ENCODE measurements at places on chromosomes 4 and X.
A peak's percentile ranks its signal among the peaks of the same experiment; 100 is the strongest.

DNA sequence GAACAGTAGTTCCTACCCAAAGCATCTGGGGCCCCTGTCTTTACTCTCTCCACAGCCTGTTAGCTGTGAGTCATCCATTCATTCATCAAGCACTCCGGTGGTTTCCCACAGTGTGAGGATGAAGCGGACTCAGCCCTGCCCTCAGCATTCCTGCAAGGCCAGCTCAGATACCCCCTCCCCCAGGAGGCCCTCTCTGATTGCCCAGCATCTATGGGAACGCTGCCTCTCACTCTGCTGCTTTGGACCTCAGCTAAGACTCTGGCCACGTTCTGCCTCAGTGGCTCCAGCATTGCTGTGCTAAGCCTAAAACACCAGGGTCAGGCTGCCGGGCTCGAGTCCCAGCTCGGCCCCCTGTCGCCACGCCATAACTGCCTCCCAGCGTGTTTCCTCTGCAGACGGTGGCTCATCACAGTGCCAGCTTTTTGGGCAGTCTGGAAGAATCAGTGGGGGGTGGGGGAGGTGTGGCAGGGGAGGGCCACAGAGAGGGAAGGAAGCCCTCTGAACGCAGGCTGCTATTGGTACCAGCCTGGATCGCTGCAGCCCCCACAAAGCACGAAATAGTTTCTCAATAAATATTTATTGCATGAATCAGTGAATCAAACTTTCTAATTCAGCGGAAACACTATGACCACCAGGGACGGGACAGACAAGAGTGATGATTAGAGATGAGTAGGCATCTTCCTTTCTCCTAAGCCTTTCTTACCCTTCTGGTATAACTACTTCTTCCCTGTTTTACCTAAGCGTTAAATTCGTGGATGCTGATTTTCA lies 74.4 kb downstream of the SORCS2 start:
- DNase-seq = no peak

GRCh38 chrX:115226929-115227328 lies 7.0 kb downstream of the LRCH2 start:
- DNase-seq = peak; percentile 38

DNA sequence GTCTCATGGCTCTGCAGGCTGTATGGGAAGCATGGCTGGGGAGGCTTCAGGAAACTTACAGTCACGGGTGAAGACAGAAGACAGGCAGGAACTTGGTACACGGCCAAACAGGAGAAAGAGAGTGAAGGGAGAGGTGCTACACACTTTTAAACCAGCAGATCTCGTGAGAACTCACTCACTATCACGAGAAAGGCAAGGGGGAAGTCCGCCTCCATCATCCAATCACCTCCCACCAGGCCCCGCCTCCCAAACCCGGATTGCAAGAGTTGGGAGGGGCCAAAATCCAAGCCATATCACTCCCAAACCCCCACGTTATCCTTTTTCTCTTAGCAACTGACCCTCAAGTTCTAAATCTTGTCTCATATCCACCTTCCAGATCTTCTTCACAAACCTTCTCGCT lies 1710.5 kb upstream of the TENM3 start:
- no peak for DNase-seq

DNA sequence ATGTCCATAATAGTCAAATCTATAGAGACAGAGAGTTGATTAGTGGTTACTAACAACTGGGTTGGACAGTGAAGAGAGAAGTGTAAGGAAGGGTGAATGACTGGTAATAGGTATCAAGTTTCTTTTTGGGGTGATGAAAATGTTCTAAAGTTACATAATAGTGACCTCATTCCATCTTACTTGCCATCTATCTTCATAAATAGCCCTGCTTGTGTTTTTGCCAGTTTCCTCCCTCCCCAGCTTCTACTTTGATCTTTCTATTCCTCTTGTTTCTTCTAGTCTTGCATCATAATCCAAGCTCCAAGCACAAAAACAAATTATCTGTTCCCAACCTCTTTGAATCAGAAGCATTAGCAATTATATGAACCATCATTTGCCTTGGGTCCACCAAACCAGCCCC lies 40.2 kb upstream of the TET2 start:
- no peak for DNase-seq

DNA sequence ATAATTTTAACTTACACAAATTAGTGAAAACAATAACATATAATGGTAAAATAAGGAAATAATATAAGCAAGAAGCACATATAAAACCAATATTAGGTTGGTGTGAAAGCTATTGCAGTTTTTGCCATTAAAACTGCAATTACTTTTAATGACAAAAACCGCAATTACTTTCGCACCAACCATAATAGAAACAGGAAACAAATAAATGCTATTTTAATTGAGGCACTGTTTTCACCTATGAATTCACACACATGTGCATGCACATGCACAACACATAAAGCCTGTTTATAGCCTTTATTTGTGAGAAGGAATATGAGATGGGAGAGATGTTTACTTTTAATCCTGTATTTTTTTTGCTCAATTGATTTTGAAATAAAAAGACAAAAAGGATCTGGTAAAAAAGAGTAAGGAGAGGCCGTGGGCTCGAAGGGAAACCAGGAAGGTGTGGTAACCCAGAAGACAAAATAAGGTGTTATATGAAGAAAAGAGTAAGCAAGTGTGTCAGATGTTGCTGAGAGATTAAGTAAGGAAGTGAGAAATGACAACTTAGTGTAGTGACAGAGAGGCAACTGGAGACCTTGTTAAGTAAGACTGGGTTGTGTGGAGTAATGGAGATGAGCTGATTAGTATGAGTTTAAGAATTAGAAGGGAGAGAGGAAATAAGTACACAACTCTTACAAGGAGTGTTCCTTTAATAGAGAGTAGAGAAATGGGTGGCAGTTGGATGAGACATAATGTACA lies 69.0 kb downstream of the KLHL13 start:
- no peak for DNase-seq

- no peak for DNase-seq
These were observed 208.2 kb downstream of the EVC2 start for GRCh38 chr4:5500165-5500564.

- no peak for DNase-seq
These were observed 899.3 kb downstream of the STIM2 start for GRCh38 chr4:27759611-27760575.

DNA sequence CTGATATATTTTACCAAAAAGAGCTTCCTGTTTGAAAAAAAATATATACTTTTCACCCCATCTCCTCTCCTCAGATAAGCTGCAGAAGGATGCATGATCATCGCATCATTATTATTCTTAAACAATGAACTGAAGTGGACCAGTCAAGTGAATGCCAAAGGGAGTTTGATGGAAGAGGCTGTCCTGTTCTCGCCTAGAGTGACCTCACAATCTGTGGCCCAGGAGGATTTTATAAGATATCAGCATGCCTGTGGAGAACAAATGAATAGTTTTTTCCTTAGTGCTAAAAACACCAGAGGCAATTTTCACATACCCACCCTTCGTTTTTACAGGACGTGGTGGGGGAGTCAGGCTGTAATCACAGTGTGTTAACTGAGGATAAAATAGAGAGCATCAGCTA lies 112.7 kb downstream of the USP46 start:
- DNase-seq = no peak

DNA sequence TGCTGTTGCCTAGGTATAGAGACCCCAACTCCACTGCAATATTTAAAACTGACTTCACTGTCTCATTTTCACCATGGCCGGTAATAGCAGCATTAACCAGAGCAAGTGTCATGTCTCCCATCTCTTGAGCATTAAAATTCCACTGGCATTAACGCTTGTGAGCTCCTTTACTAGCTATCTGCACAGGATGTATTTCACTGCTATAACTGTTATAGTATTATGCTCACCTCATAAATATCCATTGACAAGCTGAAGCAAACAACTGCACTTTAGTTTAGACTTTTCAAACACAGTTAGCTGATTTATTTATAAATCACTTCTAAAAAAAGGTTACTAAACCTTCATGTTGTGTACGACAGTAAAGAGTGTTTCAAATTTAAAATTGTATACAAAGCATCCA lies 157.8 kb downstream of the ANTXR2 start:
- DNase-seq = no peak

DNA sequence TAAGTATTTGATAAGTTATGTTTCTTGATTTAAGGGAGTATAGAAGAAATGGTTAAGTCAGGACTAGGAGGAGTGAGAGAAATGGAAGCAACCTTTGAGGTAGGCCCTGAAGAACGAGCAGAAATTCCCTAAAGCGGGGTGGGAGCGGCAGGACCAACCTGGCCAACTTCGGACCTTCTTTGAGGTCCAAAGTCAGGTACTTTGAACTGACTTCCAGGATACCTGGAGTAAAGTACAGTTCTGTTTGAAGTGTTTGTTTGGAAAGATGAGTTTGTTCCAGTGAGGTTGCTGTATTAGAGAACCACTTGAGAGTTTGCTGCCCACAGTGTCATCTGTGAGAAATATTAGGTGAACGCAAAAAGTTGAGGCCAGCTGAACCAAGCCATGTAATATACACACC lies 11.7 kb downstream of the RNF4 start:
- DNase-seq = no peak

GRCh38 chr4:534576-535151 lies 35.7 kb downstream of the PIGG start:
- DNase-seq = no peak

DNA sequence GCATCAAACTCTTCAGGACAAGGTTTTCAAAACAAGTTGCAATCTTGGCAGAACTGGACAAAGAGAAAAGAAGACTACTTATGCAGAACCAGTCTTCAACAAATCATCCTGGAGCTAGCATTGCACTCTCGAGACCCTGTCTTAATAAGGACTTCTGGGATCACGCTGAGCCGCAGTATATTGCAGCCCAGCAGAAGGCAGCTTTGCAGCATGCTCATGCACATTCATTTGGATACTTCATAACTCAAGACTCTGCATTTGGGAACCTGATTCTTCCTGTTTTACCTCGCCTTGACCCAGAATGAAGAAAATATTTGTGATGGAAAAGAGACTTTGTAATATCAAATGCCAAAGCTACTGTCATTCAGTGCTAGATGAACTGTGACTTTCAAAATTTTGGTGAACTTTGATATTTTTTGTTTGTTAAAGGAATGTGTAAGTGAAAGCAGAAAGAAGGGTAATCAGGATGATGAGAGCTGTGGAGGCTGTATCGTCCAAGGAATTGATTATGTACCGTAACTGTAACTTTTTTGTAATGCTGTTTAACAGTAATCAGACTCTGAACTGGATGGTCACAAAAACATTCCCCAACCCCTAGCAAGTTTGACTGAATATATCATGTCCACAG lies 27.2 kb downstream of the HSPA4L start:
- DNase-seq = no peak

DNA sequence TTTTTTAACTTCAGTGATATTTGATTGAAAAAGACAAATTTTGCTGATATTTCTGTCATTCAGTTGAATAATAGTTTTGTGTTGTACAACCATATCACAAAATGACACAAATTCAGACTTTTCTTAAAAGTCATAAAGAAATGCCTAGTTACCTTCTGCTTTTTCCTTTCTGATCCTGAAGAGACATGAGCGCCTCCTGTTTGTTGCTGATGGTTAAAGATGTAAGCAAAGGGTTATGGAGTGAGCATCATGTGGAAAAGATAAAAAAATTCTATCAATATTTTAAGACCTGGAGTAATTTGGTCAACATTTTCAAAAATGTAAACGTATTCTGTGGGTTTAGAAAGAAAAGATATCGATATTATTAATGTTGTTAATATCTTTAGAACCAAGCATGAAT lies 669.9 kb upstream of the NR3C2 start:
- DNase-seq = no peak

GRCh38 chr4:139619644-139620043 lies 46.0 kb upstream of the MGST2 start:
- DNase-seq = peak; percentile 31

DNA sequence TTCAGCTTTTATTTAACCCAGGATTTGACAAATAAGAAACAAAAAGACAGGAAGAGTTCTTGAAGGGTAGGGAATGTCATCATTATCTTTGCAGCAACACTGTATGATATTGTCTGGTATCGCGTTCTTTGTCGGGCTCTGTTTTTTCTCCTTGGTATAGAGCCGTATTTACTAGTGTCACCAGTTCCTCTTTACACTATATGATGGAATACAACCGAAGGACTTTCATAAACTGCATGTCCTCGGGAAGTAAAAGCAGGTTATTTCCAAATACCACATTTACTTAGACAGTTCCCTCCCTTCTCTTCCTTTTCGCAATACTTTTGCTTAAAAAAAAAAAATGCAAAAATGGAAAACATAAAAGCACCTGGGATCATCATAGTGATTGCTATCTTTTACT lies 96.6 kb upstream of the IL13RA1 start:
- no peak for DNase-seq

- no peak for DNase-seq
These were observed 29.4 kb downstream of the DTHD1 start for GRCh38 chr4:36310793-36311192.

GRCh38 chr4:71148545-71148944 lies 155.1 kb downstream of the DCK start:
- no peak for DNase-seq

DNA sequence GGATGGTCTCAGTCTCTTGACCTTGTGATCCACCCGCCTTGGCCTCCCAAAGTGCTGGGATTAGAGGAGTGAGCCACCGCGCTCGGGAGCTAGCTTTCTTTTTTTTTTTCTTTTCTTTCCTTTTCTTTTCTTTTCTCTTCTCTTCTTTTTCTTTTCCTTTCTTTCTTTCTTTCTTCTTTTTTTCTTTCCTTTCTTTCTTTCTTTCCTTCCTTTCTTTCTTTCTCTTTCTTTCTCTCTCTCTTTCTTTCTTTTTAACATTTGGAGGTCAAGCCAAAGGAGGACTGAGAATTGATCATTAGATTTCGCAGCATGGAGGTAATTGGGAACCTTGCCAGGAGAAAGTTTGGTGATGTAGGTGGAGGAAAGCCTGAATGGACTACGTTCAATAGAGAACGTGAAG lies 67.4 kb downstream of the LARP7 start:
- no peak for DNase-seq

DNA sequence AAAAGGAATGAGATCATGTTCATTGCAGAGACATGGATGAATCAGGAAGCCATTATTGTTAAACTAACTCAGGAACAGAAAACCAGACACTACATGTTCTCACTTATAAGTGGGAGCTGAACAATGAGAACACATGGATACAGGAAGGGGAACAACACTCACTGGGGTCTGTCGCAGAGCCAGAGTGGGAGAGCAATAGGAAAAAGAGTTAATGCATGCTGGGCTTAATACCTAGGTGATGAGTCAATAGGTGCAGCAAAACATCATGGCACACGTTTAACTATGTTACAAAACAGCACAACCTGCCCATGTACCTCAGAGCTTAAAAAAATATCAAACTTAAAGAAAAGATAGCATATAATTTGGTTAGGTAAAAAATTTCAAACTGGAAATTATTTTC lies 281.4 kb downstream of the PABPC4L start:
- no peak for DNase-seq

- no peak for DNase-seq
These were observed 47.6 kb downstream of the SPIN3 start for GRCh38 chrX:56947699-56948098.
